RPMI7951 (cell line): ENCODE measurements at places on chromosomes 6 and 20.
A peak's percentile ranks its signal among the peaks of the same experiment; 100 is the strongest.

- DNase-seq, result peak; percentile 64
These were observed 181.6 kb upstream of the RGS17 start for GRCh38 chr6:153312634-153313033.

DNA sequence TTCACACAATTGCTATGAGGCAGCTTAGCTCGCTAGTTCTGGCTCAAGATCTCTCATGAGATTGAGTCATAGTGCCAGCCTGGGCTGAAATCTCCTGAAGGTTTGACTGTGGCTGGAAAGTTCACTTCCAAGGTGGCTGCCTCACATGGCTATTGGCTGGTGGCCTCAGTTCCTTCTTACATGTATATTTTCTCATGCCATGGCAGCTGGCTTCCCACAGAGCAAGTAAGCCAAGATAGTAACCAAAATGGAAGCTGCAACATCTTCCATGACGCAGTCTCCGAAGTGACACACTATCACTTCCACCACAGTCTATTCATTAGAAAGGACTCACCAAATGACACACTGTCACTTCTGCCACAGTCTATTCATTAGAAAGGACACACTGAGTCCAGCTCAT, 160.4 kb upstream of the PRDM1 start:
- no peak for DNase-seq

DNA sequence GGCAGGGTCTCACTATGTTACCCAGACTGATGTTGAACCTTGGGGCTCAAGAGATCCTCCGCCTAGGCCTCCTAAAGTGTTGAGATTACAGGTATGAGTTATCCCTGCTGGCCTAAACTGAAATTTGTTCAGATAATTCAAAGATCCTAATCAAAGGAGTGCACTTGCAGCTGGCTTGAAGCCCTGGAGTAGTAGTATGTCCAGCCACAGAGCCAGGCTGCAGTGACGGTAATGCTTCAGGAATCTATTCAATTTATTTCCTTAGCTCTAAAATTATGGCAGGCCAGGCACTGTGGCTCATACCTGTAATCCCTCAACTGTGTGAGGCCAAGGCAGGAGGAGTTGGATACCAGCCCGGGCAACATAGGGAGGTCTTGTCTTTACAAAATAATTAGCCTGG, 1.4 kb upstream of the DDX43 start:
- DNase-seq, result no peak

- DNase-seq, result peak; percentile 10
These were observed 4.0 kb downstream of the EEF1A1 start for GRCh38 chr6:73516514-73517489.
